ENCODE measurements at places on chromosomes 16 and 17.

GRCh38 chr17:72985882-72986720, 106.4 kb downstream of the SLC39A11 start:
- peak; percentile 67 for DNase-seq

GRCh38 chr17:17446666-17447155, 30.1 kb upstream of the MED9 start:
- DNase-seq: no peak

DNA sequence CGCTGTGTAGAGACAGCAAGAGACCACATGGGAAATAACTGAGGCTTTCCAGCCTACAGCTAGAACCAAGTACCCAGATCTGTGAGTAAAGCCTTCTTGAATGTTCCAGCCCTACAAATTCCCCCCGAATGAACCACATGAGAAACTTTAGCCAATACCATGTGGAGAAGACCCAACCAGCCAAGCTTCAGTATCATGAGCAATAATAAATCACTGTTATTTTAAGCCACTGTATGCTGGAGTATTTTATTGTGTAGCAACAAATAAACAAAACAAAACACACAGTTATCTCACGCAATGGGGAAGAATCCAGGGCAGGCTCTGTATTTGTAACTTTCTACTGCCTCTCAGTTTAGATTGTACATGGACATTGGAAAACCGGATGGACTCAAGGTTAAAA, 426.2 kb downstream of the CDH11 start:
- no peak for DNase-seq

GRCh38 chr16:84795329-84796053, 24.3 kb upstream of the CRISPLD2 start:
- no peak for DNase-seq

GRCh38 chr16:56734429-56734828, 4.5 kb downstream of the NUP93 start:
- no peak for DNase-seq

DNA sequence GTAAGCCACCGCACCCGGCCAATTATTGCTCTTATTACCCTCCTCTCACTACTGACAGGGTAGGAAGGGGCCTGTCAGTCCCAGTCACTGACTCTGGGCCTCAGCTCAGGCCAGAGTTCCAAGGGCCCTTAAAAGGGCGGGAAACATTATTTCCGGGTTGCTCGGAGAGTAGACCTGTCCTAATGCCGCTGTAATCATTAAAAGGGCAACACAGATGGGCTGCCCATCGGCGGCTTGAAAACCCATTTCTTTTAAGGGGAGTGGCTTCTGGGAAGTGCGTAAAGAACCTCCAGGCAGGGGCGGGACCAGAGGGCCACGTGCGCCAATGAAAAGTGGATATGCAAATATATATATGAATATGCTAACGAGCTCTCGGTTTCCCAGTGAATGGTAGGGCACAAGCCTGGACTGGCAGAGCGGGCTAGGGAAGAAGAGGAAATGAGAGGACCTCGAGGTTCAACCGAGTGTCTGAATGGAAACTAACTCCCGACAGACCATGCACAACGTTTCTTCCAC, 26.6 kb downstream of the PIPOX start:
- DNase-seq: no peak

- no peak for DNase-seq
Observed at GRCh38 chr17:1914661-1915083, 84.9 kb downstream of the RPA1 start.

DNA sequence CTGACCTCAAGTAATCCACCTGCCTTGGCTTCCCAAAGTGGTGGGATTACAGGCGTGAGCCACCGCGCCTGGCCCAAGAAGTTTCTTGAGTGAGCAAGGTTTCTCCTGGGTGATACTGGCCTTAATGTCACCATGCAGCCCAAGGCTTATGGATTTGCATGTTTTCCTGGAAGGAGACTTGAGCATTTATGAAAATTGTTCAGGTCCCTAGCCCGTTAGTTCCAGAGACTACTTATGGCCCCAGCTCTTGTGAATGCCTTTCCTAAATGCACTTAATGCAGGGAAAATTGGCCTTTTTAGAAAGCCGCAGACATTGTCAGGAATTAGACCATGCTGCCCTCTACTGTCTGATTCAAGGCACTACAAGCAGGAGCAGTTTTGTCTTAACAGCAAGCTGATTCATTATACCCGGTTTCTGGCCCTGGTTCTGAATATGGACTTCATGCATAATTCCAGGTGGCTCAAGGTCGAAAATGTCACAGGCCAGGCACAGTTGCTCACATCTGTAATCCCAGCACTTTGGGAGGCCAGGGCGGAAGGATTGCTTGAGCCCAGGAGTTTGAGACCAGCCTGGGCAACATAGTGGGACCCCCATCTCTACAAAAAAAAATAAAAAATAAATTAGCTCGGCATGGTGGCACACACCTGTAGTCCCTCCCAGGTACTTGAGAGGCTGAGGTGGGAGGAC, 91.3 kb downstream of the SNX29 start:
- DNase-seq: peak; percentile 40

DNA sequence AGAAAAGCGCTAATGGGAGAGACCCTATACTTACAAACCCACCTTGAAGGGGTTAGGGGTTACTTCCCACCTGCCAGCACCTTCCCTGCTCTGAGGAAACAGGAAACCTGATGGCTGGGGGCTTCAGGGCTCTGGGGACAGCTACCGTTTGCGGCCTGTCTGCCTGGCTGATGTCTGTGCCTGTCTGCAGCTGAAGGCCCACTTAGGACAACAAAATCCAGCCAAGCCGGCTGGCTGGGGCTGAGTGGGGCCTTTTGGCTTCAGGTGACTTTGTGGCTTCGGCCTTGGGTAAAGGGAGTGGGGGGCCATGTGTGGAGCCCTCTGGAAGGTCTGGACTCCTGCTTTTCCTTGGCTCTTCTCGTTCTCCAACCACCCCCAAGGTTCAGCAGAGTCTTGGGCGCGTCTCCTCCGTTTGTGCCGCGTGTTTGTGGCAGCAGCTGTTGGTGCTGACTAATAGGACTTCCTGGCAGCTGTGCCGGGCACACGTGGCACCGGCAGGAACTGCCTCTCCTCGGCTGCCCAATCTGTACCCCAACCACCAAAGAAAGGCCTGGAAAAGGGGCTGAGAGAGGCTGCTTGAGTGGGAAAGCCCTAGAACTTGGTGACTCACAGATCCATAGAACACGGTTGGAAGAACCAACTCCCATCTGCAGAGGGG, 186.7 kb downstream of the MSI2 start:
- DNase-seq: peak; percentile 74

DNA sequence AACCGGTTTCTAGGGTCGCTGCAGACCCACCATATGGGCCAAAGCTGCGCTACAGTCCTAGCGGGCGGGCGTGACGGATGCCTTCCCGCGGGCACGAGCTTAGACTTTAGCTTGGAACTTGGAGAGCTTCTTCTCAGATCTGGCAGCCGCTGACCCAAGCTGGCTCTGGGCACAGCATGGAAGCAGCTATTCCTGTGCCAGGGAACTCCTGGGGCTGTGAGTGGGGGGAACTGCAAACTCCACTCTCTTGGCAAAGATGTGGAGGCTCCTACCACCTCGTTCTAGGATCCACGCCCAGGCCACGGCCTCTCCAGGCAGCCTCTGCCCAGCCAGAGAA, 8.8 kb downstream of the FAAP100 start:
- DNase-seq: no peak

- DNase-seq: no peak
Observed at GRCh38 chr16:73329358-73330286, 281.7 kb upstream of the ZFHX3 start.

GRCh38 chr17:681738-682529, 32.7 kb downstream of the VPS53 start:
- DNase-seq: no peak

DNA sequence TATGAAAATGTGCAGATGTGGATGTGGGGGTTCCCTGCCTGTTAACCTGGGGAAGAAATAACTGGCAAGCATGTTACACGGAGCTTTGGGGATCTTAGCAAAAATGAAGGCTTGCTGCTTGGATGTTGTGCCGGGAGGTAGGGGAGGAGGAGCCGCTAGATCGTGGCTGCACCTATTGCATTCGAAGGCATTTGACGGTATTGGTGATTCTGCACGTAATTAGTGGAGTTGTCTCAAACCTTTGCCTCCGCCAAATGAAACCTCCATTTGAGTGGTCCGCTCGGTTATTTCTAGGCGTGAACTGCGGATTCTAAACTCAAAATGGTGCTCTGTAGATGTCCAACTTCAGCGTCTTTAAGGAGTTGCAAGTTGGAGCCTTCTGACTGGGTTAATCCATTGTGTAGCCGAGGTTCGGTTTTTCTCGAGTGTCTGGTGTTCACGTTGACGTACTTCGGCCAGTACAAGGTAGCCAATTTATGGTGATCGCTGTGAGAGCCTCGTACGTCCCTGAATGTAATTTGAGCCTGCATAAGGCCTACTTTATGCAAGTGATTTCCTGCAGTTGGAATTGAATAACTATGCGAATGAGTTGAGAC, 1.5 kb downstream of the TNRC6C start:
- DNase-seq: peak; percentile 45

DNA sequence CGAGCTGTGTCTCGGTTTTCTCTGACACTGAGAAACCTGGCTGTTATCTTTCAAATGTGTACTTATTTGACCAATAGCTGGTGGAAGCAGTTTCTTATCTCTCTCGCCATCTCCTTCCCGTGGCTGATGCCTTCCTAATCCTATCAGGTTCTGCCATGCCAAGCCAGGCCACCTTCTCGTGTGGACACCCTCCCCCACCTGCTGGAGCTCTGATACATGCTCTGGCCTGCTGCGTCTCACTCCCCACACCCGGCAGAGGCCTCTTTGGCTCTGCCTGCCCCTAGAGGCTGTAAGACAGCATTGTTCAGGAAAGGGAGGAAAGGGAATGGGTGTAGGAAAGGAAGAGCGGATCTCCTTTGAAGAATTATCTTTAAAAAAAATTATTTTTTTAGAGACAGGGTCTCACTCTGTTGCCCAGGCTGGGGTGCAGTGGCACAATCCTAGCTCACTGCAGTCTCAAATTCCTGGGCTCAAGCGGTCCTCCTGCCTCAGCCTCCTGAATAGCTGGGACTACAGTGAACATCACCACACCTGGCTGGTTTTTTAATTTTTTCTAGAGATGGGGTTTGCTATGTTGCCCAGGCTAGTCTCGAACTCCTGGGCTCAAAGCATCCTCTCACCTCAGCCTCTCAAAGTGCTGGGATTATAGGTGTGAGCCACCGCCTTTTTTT, 7.5 kb upstream of the ARMC5 start:
- DNase-seq: no peak

- peak; percentile 24 for DNase-seq
Observed at GRCh38 chr17:6456914-6457687, 12.8 kb downstream of the PIMREG start.

DNA sequence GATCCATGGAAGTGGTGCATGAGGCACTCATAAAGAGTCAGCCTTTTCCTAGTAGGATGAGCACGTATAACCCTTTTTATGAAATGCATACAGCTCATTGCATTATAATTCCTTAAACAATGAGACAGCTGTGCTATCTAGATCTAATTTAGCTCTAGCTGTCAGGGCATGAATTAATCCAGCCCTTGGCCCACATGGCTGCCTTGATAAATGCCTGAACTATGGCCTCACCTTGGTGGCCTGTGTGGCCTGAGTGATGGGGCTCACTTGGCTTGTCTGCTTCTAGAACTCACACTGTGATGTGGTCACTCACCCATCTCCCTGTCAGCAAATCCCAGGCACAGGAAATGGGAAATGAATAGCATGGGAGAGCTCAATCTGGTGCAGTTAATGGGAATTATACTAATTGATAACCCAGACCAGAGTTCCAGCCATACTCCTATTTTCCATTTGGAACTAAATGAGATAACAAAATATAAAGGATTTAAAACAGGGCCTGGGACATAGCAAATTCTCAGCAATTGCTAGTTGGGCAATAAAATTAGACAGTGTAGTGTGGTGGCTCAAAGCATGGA, 153.6 kb downstream of the HS3ST2 start:
- no peak for DNase-seq

GRCh38 chr17:31013844-31014243, 43.0 kb downstream of the RNF135 start:
- no peak for DNase-seq

- DNase-seq: no peak
Observed at GRCh38 chr16:85350973-85351372, 238.7 kb upstream of the CIBAR2 start.

GRCh38 chr16:54076006-54076504, 210.5 kb downstream of the IRX3 start:
- DNase-seq: no peak

GRCh38 chr17:2903193-2903974, 107.1 kb downstream of the RAP1GAP2 start:
- no peak for DNase-seq

DNA sequence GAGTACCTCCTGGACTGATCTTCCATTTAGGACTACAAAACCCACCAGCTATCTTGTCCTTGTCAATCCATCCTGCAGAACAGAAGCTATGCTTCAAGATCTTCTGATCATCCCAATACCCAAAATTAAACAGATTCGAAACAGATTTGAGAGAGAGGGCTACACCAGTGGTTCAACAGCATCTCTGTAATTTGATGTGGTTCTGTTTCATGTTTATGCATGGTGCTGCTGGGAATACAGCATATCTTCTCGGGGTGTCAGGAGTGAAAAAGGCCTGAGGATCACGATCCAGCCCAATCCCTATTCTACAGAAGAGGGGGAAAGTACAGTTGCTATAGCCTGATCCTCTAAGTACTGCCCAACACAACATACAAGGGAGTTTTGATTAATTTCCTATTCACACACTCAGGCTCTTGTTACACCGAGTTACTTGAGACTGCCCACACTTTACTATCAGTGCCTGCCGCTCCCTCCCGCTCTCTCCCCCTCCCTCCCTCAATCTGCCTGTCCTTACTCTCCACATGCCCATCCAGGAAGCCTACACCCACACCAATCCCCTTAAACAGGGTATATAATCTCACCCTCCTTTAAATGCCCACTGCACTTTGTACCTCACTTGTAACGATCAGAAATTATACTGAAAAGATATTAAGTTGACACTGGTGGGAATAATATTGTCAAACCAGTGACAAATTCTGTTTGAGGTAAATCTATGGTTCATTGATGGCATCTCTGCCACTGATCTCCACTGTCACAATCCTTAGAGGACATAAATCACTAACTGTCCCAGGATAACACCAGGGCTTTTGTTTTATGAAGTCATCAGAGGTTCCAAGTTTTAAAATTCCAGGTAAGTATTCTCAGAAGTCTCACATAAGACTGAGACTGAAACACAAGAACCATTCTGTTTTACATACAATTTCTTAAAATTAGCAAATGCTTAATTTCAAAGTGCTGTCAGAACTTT, 89.3 kb upstream of the PLEKHM1 start:
- no peak for DNase-seq

DNA sequence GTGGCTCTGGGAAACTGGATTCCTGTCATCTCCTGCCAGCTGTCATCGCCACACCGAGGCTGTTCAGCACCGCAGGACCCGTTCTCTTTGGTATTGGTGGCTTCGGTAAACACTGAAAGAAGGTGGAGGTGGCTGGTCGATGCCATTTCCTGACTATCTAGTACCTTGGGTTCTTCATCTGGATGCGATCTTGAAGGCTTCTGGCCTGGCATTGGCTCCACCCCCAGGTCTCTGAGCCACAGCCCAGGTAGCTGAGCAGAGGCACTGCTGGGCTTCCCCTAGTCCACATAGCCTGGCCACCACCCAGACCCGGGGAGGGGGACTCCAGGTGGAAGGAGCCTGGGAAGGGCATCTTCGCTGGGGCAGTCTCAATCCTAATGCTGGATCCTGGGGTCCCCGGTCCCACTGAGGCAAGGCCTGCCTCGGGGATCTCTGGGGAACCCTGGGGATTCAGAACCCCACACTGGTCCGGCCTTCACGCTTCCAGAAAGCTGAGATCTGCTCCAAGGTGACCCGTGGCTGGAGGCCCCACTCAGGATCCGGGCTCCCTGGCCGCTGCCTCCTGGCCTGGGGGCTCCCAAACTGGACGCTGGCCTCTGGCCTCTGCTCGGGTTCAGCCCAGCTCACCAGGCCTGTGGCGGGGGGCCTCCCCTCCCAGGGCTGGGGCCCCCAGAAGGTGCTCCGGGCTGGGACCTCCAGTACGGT, 1.8 kb downstream of the C16orf54 start:
- peak; percentile 53 for DNase-seq

Data from activated CD4-positive, alpha-beta T cell treated with anti-CD3 and anti-CD28 coated beads, Interleukin-2, amount 50 U/mL, for 48 hours (primary cell).